ENCODE measurements at places on chromosomes 6 and 20.

DNA sequence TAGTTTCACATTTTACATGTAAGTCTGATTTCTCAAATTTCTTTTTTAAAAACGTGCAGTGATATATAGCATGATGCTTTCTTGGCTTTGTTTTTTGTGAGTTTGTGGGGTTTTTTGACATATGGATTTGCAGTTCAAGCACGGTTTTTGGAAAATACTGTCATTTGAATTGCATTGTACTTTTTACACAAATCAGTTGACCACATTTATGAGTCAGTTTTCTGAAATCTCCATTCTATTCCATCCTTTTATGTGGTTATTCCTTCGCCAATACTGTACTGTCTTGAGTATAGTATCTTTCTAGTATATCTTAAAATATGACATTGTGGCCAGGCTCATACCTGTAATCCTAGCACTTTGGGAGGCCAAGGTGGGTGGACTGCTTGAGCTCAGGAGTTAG is 890.0 kb upstream of the CITED2 start:
- DNase-seq, result no peak

- DNase-seq, result no peak
Measured at GRCh38 chr6:756224-756623, 63.3 kb upstream of the EXOC2 start.

- no peak for DNase-seq
Measured at GRCh38 chr6:106688177-106688951, 59.0 kb downstream of the QRSL1 start.

- DNase-seq, result no peak
Measured at GRCh38 chr20:64145458-64146300, 18.6 kb upstream of the MYT1 start.

GRCh38 chr6:18039481-18039880 is 52.0 kb upstream of the KIF13A start:
- no peak for DNase-seq

DNA sequence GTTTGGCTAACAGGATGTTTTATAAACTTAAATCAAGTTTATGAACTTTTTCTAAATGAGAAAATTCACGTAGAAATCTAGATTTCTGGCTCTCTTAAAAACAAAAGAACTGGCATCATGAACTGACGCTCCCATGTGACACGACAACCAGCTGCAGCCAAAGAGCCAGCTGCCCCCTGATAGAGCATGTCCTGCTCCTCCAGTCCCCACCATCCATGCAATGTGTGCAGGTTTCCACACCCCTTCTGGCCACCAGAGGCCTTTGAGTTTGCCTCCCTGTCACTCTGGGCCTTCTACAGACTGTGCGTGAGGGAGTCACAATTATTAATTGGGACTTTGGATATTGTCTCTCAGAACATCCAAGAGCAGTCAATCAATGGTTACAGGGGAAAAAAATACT is 1.6 kb upstream of the GPLD1 start:
- DNase-seq, result no peak

- DNase-seq, result no peak
Measured at GRCh38 chr6:15614277-15614676, 48.6 kb downstream of the DTNBP1 start.

- DNase-seq, result no peak
Measured at GRCh38 chr20:10916312-10916711, 242.5 kb upstream of the JAG1 start.

DNA sequence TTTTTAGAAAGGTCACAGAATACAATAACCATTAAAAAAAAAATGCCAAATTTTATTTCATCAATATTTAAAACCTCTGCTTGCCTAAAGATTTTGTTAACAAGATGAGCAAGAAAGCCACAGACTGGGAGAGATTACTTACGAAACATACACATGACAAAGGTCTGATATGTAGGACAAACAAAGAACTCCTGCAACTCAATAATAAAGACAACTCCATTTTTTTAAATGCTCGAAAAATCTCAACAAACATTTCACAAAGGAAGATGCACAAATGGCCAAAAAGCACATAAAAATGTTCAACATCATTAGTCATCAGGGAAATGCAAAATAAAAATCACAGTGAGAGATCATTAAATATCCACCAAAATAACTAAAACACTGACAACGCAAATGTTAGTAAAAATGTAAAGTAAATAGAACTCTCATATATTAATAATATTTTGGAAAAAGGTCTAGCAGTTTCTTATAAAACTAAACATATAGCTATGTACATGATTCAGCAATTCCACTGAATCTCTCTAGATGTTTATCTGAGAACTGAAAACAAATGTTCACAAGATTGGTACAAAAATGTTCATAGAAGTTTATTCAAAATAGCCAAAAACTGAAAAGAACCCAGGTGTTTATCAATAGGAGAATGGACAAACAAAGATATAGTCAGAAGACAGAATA is 10.3 kb downstream of the STK38 start:
- no peak for DNase-seq

DNA sequence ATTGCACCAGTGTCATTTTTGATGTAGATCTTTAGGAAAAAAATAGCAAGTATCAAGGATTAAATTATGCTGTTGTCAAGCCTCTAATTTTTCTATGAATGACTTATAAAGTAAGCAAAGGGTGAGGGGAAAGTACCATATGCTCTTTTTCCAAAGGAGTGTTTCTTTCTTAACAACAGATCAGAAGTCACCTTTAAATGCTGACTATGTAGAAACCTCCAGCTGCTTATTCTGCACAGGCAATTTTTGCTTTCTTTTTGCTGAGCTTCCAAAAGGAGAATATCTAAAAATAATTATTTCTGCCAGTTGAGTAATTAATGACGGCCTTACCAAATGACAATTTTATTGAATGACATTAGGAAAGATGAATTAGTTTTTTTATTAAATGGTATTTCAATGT is 390.6 kb upstream of the MANEA start:
- DNase-seq, result no peak

GRCh38 chr20:18585134-18585533 is 2.7 kb upstream of the DTD1 start:
- DNase-seq, result no peak

DNA sequence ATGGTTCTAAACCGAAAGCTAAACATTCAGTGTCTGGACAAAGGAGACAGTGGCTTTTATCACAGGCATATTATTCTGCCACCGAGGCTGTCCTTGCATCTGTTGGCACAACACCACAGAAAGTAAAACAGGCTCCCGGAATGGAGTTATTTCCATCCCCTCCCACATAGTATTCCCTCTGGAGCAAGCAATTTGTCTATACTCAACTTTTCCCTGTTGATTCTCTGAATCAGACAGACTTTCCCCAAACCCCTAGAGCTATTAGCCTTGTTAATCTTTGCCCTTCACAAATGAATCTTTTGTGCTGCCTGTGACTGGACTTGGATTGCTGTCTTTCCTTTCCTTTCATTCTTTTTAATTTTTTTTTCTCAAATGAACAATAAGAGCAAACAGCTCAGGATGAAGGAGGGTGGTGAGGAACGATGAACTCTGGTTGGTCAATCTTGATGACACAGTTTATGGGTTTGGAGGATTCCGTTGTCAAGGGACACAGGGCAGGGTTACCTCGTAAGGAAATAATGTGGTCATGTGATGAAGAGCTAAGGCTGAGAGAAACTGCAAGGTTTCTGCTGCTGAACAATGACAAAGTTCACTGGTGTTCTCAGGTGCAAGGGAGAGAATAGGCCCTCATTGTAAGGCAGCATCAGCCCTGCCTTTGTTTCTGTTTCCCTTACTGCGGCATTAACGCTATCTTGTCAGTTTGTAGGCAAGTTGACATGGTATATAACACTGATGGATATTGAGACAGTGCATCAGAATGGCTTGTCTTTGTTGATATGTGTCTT is 275.0 kb upstream of the BMP2 start:
- no peak for DNase-seq

DNA sequence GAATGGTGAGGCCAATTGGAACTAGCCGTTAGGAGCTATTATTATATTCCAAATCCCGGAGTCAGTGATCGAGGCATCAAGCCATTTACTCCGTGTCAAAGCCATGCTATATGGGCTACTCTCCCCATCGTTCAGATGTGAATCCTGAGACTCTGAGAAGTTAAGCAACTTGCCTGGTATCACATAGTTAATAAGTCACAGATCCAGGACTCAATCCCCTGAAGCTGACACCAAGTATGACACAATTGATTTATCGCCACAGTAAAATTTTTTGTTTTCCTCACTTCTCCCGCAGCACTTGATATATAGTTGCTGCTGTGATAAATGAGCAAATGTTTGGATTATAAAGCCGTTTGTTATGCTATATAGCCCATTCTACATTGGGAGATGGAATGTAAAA is 50.8 kb upstream of the TSHZ2 start:
- no peak for DNase-seq

GRCh38 chr20:45039475-45039820 is 61.5 kb downstream of the KCNS1 start:
- DNase-seq, result no peak

DNA sequence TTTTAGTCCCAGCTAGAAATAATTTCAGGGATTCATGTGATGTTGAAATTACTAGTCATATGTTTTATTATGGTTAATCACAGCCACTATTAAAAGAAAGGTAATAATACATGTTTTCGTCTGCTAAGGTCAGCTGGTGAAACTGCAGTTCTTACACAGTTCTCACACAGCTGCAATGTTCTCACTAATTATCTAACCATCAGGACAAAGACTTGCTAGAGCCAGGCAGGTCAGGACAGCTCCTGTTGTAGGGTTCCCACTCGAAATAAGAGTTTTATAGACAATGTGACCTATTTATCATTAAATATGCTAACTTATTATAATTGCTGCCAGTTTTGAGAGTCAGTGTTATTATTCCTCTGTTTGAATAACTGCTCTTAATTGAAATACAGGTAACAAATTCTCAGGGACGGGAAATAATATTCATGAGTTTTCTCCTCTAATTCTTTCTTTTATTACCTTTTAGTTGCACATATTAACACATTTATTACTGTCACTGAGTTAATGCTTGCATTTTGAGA is 97.9 kb downstream of the GJA1 start:
- no peak for DNase-seq

Measured in CD4-positive, alpha-beta T cell treated with Interleukin-4 for 4 hours (primary cell).